ENCODE measurements at places on chromosomes 3 and 15.

DNA sequence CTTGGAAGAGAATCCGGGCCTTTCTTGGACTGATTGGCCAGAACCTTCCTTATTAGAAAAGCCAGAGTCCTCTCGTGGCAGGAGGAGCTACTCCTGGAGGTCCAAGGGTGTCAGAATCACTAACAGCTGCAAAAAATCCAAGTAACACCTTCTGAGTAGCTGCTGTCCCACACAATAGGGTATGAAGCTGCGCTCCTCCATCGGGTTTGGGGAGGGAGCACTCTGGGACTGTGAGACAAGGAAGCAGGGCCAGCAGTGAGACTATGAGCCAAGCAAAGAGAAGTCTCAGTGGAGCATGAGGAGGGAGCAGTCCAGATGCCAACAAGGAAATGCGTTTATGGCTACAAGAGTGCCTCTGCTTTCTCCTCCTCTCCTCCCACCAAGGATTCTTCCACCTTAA lies 21.7 kb downstream of the SEMA3G start:
- no peak for DNase-seq

GRCh38 chr3:186152889-186153292 lies 44.0 kb upstream of the ETV5 start:
- DNase-seq = no peak

- no peak for DNase-seq
Observed at GRCh38 chr3:152261329-152261728, 7.4 kb upstream of the MBNL1 start.

DNA sequence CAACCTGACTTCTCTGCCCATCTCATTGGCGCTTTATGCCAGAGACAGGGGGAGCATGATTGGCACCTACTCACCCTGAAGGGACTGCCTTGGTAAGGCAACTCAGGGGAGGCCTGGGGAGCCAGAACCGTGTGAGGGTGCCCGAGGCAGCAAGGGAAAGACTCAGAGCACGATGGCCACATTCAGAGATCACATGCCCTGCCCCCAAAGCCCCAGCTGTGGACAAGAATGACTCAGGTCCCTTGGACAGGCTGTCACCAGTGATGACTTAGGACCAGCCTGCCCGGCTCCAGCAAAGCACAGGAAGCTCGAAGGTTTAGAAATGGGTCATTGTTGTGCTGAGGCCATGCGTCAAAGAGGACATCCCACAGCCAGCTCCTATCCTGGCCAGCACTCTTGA lies 49.1 kb upstream of the LIMD1 start:
- no peak for DNase-seq

GRCh38 chr3:41640076-41640475 lies 321.8 kb downstream of the ULK4 start:
- no peak for DNase-seq
